ENCODE measurements at places on chromosomes 3 and 15. TPM values are rescaled to one million over a fixed set of nuclear protein-coding genes. Genes with fewer than 3 reads are reported as not detected.

ACKR4 gene
- total RNA-seq: not detected

MFSD1 gene
- 31.7 TPM for total RNA-seq

SLC2A2 gene
- total RNA-seq: not detected

FBXO40 gene
- not detected for total RNA-seq

BNC1 gene
- not detected for total RNA-seq

SPINK8 gene
- not detected for total RNA-seq

DCLK3 gene
- total RNA-seq: not detected

GRCh38 chr15:64596701-64597476, 136.5 kb downstream of the ZNF609 start:
- peak overlapping the region; percentile 11 for H3K4me3 ChIP-seq
- H3K27me3 ChIP-seq: no peaks in the 10 kb centered on the region
- H3K4me1 ChIP-seq: peaks cover 60% of the 10 kb centered on the region
- H3K36me3 ChIP-seq: no peaks in the 10 kb centered on the region
- H3K27ac ChIP-seq: peak overlapping the region; percentile 64

DNA sequence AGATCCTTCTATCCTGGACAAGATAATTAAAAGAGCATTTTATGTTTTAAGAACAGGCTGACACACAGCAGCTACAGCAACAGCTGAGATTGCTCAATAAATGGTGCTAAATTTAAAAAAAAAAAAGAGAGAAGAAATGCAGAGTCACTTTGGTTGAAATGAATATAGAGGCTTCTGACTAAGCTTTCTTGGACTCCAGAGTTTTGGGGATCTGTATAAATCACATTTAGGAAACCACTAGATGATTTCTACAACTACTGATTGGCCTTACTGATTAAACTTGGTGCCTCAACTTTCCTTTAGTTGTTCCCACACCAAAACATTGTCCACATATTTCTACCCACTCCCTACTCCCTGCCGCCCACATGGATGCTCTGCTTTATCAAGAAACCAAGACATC, 132.9 kb upstream of the ZBTB20 start:
- no peaks in the 10 kb centered on the region for H3K4me1 ChIP-seq
- no peaks in the 10 kb centered on the region for H3K27me3 ChIP-seq
- H3K27ac ChIP-seq: no peak overlapping the region
- H3K4me3 ChIP-seq: no peak overlapping the region
- no peak for DNase-seq

GRCh38 chr3:186221760-186222378, 113.0 kb upstream of the ETV5 start:
- no peaks in the 10 kb centered on the region for H3K36me3 ChIP-seq
- no peak for DNase-seq
- H3K27me3 ChIP-seq: no peaks in the 10 kb centered on the region
- H3K4me1 ChIP-seq: no peaks in the 10 kb centered on the region

DNA sequence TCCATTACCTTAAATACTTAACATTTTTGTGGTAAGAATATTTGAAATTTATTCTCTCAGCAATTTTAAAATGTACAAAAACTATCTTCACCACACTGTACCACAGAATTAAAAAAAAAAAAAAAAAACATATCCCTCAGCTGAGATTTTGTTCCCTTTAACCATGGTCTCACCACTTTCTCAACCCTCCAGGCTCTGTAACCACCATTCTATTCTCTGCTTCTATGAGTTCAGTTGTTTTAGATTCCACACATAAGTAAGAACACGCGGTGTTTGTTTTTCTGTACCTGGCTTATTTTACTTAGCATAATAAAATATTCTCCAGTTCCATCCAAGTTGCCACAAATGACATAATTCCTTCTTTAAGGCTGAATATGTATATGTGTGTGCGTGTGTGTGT, 41.5 kb downstream of the CSNK1G1 start:
- H3K4me1 ChIP-seq: no peaks in the 10 kb centered on the region
- DNase-seq: no peak
- no peaks in the 10 kb centered on the region for H3K36me3 ChIP-seq
- H3K27ac ChIP-seq: no peak overlapping the region
- H3K4me3 ChIP-seq: no peak overlapping the region
- no peaks in the 10 kb centered on the region for H3K27me3 ChIP-seq

DNA sequence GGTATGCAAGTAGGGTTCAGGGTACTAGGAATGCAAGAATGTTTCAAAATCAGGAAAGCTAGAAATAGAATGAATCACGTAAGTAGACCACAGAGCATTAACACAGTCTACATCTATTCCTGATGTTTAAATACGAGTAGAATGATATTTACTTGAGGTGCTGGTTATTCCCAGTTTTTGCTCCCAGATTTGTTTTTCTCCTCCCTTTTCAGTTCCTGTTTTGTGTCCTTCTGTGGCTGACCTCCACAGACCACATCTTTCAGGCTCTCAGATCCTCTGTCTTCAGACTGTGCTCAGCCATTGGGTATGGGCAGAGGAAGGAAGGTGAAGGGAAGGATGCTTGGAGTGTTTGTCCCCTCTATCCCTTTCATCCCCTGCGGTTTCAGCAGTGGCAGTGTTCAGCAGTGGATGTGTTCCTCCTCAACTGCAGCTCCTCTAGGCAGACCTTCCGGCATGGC, 276.6 kb downstream of the ZNF621 start:
- no peaks in the 10 kb centered on the region for H3K36me3 ChIP-seq
- no peak overlapping the region for H3K4me3 ChIP-seq
- DNase-seq: no peak
- H3K4me1 ChIP-seq: no peaks in the 10 kb centered on the region
- H3K27me3 ChIP-seq: no peaks in the 10 kb centered on the region

- no peak overlapping the region for H3K4me3 ChIP-seq
- no peaks in the 10 kb centered on the region for H3K36me3 ChIP-seq
- H3K4me1 ChIP-seq: no peaks in the 10 kb centered on the region
- no peak for DNase-seq
- no peak overlapping the region for H3K27ac ChIP-seq
Observed at GRCh38 chr3:78048698-78049097, 1008.8 kb downstream of the ROBO2 start.

DNA sequence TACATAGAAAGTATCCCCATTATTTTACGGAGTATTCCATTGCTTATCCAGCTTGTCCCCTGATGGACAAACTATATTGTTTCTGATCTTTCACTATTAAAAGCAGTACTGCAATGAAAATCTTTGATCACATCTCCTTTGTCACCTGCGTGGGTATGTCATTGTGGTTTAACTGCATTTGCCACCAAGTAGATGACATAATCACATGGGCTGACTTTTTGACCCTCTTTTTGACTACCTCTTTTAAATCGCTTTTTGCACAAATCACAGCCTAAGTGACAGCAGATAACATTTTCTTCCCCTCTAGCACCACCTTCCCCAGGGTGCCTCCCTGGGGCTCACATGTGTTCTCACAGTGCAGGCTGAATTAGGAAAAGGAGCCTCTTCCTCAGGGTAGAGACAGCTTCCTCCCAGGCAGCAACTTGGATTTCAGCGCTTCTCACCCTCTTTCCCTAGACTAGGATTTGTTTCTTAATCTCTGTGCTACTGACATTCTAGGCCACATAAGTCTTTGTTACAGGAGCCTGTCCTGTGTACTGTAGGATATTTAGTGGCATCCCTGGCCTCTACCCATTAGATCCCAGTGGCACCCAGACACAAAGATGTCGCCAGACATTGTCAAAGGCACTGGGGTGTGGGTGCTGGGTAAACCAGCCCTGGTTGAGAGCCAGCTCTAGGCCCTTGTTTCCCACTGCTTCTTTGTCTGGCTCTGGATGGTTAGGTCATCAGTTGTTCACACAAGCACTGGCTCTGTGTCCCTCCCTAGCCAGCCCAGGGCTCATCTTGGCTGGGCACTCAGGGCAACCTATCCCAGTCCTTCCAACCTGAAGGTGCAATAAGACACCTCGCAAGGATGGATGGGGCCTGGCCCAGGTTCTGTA, 1.3 kb upstream of the RBP1 start:
- no peaks in the 10 kb centered on the region for H3K4me1 ChIP-seq
- H3K4me3 ChIP-seq: no peak overlapping the region
- no peaks in the 10 kb centered on the region for H3K27me3 ChIP-seq
- H3K36me3 ChIP-seq: no peaks in the 10 kb centered on the region
- H3K27ac ChIP-seq: no peak overlapping the region

DNA sequence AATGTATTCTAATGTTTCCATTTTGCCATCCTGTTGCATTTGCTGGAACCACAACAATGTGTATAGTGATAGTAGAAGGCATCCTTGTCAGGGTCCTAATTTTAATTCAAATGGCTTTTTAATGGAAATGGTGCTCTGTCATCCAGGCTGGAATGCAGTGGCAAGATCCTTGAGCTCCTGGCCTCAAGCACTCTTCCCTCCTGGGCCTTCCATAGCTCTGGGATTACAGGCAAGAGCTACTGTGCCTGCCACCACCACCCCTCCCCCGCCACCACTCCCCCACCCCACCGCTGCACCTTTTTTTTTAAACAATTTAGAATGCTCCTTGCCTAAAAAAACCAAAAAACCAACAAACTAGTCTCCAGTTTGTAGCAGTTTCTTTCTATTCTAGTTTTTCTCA, 15.2 kb upstream of the IQCF6 start:
- no peaks in the 10 kb centered on the region for H3K27me3 ChIP-seq
- no peaks in the 10 kb centered on the region for H3K36me3 ChIP-seq
- DNase-seq: no peak
- peaks cover 7% of the 10 kb centered on the region for H3K4me1 ChIP-seq
- H3K4me3 ChIP-seq: no peak overlapping the region
- H3K27ac ChIP-seq: no peak overlapping the region

- H3K4me3 ChIP-seq: no peak overlapping the region
- no peaks in the 10 kb centered on the region for H3K36me3 ChIP-seq
- no peak for DNase-seq
- H3K27me3 ChIP-seq: no peaks in the 10 kb centered on the region
- no peak overlapping the region for H3K27ac ChIP-seq
Observed at GRCh38 chr3:40019376-40019775, 210.0 kb downstream of the MYRIP start.

DNA sequence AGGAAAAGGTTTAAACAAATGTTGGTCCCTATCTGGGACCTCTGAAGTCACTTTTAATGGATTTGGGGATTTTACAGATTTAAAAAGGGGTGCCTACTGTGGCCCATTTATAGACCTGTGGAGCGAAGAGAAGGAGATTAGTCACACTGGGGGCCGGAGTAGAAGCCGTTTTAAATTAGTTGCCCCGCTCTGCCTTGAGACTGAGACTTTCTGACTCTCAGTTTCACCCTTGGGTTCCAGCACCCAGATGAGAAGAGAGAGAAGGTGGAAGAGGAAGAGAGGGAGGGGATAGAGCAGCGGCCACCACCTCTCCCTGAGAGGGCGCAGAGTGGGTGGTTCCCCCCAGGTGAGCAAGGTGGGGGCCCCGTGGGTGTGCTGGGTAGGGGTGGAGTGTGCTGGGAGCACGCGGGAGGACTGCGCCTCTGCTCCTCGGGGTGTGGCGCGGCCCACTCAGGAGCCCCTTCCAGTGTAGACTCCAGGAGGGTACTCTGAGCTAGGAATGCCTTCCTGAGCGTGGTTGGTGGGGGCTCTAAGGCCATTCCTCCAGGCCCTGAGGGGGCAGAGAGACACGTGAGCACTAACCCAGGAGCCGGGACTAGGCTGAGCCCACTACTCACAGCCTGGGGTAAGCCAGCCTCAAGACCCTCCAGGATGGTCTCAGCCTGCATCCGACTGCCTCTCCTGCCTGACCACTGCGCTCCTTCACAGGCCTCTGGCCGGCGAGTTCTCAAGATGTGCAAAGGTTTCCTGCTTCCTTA, 32.6 kb upstream of the RAB6B start:
- DNase-seq: no peak
- peaks cover 12% of the 10 kb centered on the region for H3K4me1 ChIP-seq
- H3K27me3 ChIP-seq: no peaks in the 10 kb centered on the region
- no peak overlapping the region for H3K27ac ChIP-seq
- peak overlapping the region; percentile 32 for H3K4me3 ChIP-seq

GRCh38 chr15:51938286-51938685, 33.3 kb downstream of the LEO1 start:
- no peak for DNase-seq
- no peak overlapping the region for H3K27ac ChIP-seq
- H3K36me3 ChIP-seq: peaks cover 25% of the 10 kb centered on the region
- no peaks in the 10 kb centered on the region for H3K27me3 ChIP-seq
- H3K4me3 ChIP-seq: no peak overlapping the region

DNA sequence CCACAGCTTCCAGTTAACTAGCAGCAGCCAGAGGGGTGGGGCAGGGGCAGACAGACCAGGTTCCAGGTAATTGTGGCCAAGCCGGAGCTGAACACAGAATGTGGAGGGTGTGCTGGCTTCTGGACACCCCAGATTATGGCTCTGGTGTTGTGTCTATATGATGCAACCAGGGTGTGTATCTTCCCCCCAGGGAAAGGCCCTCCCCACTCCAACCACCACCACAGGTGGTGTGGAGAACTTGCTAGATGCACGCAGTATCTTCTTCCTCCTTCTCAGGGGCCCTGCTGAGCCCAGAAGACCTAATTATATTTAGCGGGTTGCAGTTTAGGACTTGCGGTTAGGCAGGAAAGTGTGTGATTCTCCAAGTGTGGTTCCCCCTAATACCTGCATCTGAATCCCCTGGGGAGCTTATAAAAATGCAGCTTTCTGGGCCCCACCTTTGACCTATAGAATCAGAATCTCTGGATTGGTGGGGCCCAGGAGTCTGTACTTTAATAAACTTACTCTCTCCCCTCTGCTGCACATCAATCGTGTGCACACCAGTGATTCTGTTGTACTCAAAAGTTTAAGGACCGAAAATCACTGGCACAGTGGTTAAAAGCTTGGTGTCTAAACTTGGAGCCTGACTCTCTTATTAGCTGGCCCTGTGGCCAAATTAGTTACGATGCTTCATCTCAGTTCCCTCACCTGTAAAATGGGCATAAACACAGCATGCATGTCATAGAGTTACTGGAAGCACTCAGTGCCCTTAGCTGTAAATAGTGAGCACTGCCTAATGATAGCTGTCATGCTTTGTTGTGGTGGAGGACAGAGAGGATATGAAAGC, 379.1 kb upstream of the PROK2 start:
- H3K27me3 ChIP-seq: no peaks in the 10 kb centered on the region
- H3K4me3 ChIP-seq: no peak overlapping the region
- no peaks in the 10 kb centered on the region for H3K36me3 ChIP-seq
- H3K27ac ChIP-seq: no peak overlapping the region

DNA sequence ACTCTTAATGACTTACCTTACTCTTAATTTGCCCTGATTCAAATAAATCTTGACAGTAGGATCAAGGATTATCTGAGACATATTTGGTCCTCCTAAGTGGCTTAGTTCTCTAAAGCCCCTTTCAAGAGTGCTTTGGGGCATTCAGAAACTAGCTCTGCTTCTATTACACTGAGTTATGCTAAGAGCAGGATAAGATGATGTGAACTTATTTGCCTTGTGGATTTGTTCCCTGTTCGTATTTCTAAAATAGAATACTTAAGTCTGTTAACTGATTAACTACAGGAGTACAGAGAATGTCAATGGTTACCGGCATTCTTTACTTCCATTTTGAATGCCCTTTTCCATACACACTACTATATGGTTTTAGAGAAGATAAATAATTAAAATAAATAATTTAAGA, 14.8 kb upstream of the FRMD4B start:
- DNase-seq: no peak
- no peaks in the 10 kb centered on the region for H3K27me3 ChIP-seq
- H3K4me1 ChIP-seq: no peaks in the 10 kb centered on the region
- no peaks in the 10 kb centered on the region for H3K36me3 ChIP-seq

DNA sequence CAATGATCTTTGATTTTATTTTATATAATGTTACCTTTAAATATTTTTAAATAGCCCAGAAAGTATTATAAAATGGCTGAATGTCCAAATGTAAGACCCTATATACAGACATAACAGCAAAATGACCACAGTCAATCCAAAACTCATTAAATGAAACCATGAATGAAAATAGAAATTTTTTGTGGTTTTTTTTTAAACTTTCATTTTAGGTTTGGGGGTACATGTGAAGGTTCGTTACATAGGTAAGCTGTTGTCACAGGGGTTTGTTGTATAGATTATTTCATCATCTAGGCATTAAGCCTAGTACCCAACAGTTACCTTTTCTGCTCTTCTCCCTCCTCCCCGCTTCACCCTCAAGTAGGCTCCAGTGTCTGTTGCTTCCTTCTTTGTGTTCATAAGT, 108.8 kb downstream of the FAIM start:
- H3K4me1 ChIP-seq: no peaks in the 10 kb centered on the region
- peaks cover 4% of the 10 kb centered on the region for H3K36me3 ChIP-seq
- H3K27me3 ChIP-seq: no peaks in the 10 kb centered on the region
- H3K27ac ChIP-seq: no peak overlapping the region

Measured in CD4-positive, alpha-beta memory T cell (primary cell).